ENCODE measurements at places on chromosomes 4 and X. TPM values are rescaled to one million over a fixed set of nuclear protein-coding genes. Genes with fewer than 3 reads are reported as not detected.

GRCh38 chr4:176817204-176817603, 24.5 kb upstream of the VEGFC start:
- no peak for DNase-seq
- no peak overlapping the region for H3K27ac ChIP-seq
- H3K36me3 ChIP-seq: no peaks in the 10 kb centered on the region
- no peaks in the 10 kb centered on the region for H3K4me1 ChIP-seq
- H3K4me3 ChIP-seq: no peak overlapping the region

- H3K27me3 ChIP-seq: no peaks in the 10 kb centered on the region
- DNase-seq: no peak
- H3K27ac ChIP-seq: no peak overlapping the region
- H3K36me3 ChIP-seq: no peaks in the 10 kb centered on the region
- H3K4me3 ChIP-seq: no peak overlapping the region
These were observed 38.0 kb downstream of the HTT-AS start for GRCh38 chr4:3036131-3036952.

DNA sequence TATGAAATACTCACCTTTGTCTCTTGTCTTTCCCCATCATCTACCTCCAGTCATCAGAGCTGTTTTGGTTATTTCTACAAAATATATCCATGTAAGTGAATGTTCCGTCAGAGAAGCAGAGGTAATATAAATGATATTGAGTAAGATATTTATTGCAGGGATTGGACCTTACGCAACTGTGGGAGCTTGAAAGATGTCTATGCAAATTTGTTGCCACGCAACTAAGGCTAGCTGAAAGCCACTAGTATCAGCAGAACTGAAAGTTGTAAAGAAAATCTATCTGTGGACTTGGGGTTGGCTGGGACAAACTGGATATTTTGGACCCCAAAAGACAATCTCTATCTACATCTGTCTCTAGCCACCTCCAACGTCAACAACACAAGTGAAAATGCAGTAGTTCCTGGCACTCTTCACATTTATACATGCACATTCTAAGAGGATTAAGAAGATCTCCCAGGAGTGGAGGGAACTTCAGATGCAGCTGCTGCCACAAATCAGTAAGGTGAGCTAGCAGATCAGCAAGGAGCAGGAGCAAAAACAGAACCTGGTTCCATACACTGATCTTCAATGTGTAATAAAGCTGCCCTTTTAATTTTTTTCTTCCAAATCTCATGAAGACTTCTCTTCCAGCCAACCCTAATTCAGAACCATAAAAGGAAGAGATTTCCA, 8.5 kb upstream of the CCSER1 start:
- H3K36me3 ChIP-seq: no peaks in the 10 kb centered on the region
- no peaks in the 10 kb centered on the region for H3K27me3 ChIP-seq
- no peak for DNase-seq
- H3K27ac ChIP-seq: no peak overlapping the region
- H3K4me1 ChIP-seq: no peaks in the 10 kb centered on the region
- H3K4me3 ChIP-seq: no peak overlapping the region

GRCh38 chr4:33386764-33387163, 2666.6 kb downstream of the PCDH7 start:
- no peaks in the 10 kb centered on the region for H3K27me3 ChIP-seq
- H3K4me1 ChIP-seq: no peaks in the 10 kb centered on the region
- no peaks in the 10 kb centered on the region for H3K36me3 ChIP-seq
- no peak for DNase-seq
- no peak overlapping the region for H3K4me3 ChIP-seq
- no peak overlapping the region for H3K27ac ChIP-seq

The HS6ST2 gene
- 0.74 TPM for total RNA-seq

- no peak overlapping the region for H3K4me3 ChIP-seq
- no peak overlapping the region for H3K27ac ChIP-seq
- no peak for DNase-seq
- H3K27me3 ChIP-seq: no peaks in the 10 kb centered on the region
These were observed 25.0 kb downstream of the TEC start for GRCh38 chr4:48244665-48245064.

The SPINK2 gene
- total RNA-seq: 4.4 TPM

The GRID2 gene
- total RNA-seq: not detected

GRCh38 chr4:159352609-159353008, 249.7 kb downstream of the RAPGEF2 start:
- peaks cover 56% of the 10 kb centered on the region for H3K36me3 ChIP-seq
- no peaks in the 10 kb centered on the region for H3K27me3 ChIP-seq
- no peak overlapping the region for H3K27ac ChIP-seq
- H3K4me3 ChIP-seq: no peak overlapping the region
- H3K4me1 ChIP-seq: no peaks in the 10 kb centered on the region
- DNase-seq: no peak

The CISD2 gene
- 11.3 TPM for total RNA-seq

All from vagina (tissue), 2 donors.